NCI-H1092 (cell line): ENCODE measurements at places on chromosomes 3 and 15.

DNA sequence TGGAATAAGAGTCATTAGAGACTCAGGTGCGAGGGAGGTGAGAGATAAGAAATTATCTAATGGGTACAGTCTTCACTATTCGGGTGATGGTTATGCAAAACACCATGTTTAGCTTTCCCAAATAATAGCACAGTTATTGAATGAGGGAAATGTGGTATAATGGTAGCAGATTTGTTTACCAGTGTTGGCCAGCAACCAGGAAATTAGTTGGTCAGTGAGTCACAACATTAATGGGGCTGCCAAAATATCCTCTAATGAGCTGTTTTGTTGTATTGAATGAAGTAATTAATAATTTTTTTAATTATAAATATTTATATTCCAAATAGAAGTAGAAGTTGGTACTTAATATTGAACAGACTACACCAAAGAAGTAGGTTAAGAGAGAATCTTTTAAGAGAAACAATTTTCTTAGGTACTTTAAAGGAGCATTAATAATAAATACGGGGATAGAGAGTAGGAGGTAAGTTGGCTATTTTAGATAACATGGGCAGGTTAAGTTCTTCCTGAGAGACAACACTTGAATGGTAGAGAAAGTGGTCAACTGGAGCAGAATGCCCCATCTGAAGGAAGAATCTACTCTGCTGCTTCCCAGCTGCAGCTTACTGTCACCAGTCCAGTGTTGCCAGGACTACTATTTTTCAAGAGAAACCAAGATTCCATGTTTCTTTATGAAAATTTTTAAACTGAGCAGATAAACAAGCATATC is 218.8 kb downstream of the UBE2E2 start:
- no peak for DNase-seq

DNA sequence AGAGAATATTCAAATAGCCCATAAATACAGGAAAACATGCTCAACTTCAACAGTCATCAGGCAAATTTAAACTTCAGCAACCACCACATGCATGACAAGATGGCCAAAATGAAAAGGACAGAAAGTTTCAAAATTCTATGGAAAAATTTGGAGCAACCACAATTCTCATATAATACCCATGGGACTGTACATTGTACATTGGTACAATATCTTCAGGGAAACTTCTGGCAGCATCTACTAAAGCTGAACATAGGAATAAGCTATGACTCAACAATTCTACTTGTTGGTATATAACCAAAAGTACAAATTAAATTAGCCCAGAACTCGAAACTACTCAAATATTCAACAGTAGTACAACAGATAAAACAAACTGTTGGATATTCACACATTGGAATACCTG is 847.6 kb downstream of the TBL1XR1 start:
- DNase-seq, result no peak

- DNase-seq, result no peak
Observed at GRCh38 chr3:46845397-46845859, 17.8 kb downstream of the MYL3 start.

GRCh38 chr15:66071160-66071920 is 182.2 kb downstream of the MEGF11 start:
- DNase-seq, result no peak

GRCh38 chr3:128498127-128498626 is 5.2 kb upstream of the GATA2 start:
- DNase-seq, result no peak

- DNase-seq, result no peak
Observed at GRCh38 chr15:26660241-26660640, 112.6 kb downstream of the GABRB3 start.

DNA sequence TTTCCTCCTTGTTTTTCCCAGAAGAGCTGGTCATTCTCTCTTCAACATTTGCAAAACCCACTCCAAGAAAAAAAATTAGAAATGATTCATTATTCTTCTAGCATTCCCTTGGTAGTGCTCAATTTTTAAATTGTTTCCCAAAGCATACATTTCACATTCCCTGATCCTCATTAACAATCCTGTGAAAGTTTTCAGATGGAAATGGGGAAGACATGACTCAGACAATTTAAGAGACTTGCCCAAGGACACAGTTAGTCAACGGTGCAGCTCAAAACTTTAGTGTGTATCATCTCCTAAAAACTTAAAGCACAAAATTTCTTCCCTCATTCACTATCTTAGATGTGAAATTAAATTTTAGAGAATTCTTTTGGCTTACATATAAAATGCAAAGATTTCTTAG is 17.1 kb upstream of the ABI3BP start:
- DNase-seq, result no peak

GRCh38 chr3:89180334-89180733 is 72.9 kb downstream of the EPHA3 start:
- no peak for DNase-seq

- DNase-seq, result no peak
Observed at GRCh38 chr3:99016452-99016851, 115.0 kb upstream of the DCBLD2 start.

DNA sequence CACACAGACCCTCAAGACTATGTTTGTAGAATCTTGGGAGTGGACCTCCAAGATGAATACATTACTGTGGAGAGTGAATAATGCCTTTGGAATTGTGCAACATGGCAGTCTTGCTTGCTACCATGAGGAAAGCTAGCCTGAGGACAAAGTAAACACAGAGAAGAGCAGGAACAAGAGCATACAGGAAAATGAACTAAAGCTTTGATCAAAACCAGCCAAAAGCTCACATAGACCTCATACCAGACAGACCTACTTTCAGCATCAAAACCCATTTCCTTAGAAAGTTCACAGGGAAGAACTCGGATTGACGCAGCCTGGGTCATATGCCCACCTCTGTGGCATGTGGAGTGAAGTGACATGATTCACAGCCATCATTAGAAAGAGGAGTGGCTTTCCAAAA is 3.3 kb upstream of the RAB8B start:
- no peak for DNase-seq

DNA sequence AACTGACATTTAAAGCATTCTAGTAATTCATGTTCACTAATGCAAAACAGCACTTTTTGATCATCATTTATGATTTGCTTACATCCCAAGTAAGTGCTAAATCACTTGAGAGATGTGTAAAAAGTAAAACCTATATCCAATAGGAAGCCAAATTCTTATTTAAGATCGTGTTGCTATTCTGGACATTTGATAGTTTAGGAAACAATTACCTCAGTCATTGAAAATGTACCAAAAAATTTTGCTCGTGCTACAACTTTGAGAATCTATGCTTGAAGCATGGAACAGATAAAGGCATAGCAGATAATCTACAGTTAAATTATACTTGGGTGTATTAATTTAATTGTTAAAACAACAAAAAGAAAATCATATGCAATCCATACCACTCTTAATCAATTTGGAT is 571.6 kb upstream of the NR2F2 start:
- no peak for DNase-seq

- DNase-seq, result no peak
Observed at GRCh38 chr3:24457719-24458118, 36.9 kb downstream of the THRB start.

- DNase-seq, result no peak
Observed at GRCh38 chr3:100063929-100064461, 50.3 kb downstream of the FILIP1L start.

- no peak for DNase-seq
Observed at GRCh38 chr3:148331081-148331846, 366.4 kb upstream of the AGTR1 start.

GRCh38 chr3:188944108-188944507 is 227.7 kb upstream of the TPRG1 start:
- DNase-seq, result no peak

DNA sequence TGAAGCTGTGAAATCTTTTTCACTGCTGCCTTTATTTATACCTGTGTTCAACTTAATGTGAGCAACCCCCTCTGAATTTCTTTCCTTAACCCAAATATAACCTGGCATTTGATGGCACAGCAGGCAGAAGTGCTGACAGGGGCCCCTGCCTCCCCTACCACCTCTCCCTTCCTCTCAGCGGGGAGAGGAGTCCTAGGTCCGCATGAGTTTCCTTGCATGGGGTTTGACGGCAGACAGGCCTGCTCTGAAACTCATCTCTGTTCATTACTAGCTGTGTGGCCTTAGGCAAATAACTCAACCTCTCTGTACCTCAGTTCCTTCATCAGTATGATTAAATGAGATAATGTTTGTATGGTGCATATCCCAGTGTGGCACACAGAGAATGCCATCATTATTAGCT is 79.7 kb downstream of the SEC22A start:
- DNase-seq, result no peak

- no peak for DNase-seq
Observed at GRCh38 chr3:129766135-129766534, 127.4 kb downstream of the TMCC1 start.

- DNase-seq, result no peak
Observed at GRCh38 chr3:123072152-123072551, 5.3 kb downstream of the PDIA5 start.

- no peak for DNase-seq
Observed at GRCh38 chr15:90789462-90789861, 72.3 kb downstream of the BLM start.
